Uterus (tissue), 4 donors: ENCODE measurements at places on chromosomes 5 and 9. TPM values are rescaled to one million over a fixed set of nuclear protein-coding genes. Genes with fewer than 3 reads are reported as not detected.

ARL15 gene
- total RNA-seq = 93.7 TPM

PCDHGC5 gene
- under 0.01 TPM for total RNA-seq

SPINK6 gene
- total RNA-seq = not detected

ANKDD1B gene
- 1.2 TPM for total RNA-seq

RUSC2 gene
- total RNA-seq = 23.0 TPM

GKAP1 gene
- 24.8 TPM for total RNA-seq

CAMK4 gene
- total RNA-seq = 2.9 TPM

AK8 gene
- total RNA-seq = 0.61 TPM

DNA sequence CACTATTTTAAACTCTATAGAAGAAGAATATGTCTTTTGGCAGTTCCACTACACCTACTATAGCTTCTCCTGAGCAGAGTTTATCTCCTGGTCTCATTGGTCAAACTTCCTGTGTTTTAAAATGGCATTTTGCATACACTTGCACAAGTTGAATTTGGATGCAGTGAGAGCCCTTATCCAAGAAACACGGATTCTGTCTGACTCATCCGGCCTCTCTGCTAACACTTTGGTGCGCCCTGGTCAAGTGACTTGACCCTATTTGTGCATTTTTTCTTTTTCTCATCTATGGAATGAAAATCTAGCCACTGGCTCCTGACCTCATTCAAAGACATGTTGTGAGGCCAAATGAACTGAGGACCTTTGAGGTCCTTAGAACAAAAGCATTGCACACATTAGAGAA lies 20.0 kb downstream of the PIP5K1B start:
- no peak for DNase-seq

DNA sequence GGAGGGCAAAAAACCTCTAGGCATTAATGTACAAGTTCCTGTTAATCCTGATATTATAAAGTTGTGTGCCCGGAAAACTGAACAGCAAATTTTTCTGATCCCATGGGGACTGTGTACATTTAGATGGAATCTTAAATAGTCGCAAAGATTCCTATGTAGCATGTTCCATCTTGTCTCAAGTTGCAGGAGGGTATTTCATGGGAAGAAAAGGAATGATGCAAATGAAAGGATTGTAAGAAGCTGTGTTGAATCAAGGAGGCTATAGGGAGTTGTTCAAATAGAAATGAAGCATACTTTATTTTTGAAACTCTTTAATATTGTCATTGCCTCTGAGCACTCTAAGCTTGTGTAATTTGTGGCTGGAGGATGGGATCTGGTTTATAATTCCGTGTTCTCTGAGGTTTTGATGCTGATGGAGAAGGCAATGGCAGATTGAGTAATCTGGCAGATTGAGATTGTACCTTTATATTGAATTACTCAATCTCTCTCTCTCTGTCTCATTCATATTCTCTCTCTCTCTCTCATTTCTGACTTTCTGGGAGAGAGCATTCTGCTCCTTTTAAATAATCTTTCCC lies 288.5 kb downstream of the OSTF1 start:
- DNase-seq = no peak

- DNase-seq = no peak
Measured at GRCh38 chr5:174698156-174698555, 26.2 kb upstream of the MSX2 start.

DNA sequence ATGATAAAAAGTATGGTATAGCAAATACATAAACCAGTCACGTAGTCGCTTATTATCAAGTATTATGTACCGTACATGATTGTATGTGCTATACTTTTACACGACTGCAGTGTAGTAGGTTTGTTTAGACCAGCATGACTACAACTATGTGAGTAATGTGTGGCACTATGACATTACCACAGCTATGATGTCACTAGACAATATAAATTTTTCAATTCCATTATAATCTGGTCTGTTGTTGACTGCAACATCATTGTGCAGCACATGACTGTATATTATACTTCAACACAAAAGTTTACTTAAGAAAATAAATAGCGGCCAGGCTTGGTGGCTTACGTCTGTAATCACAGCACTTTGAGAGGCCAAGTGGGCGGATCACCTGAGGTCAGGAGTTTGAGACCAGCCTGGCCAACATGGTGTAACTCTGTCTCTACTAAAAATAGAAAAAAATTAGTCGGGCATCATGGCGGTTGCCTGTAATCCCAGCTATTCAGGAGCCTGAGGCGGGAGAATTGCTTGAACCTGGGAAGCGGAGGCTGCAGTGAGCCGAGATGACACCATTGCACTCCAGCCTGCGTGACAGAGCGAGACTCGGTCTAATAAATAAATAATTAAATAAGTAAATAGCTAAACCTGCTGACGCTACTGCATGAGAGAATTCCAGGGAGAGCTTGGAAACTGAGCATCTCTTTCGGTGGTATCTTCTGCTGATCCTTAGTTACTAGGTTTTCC lies 24.6 kb upstream of the JADE2 start:
- no peak for DNase-seq

DNA sequence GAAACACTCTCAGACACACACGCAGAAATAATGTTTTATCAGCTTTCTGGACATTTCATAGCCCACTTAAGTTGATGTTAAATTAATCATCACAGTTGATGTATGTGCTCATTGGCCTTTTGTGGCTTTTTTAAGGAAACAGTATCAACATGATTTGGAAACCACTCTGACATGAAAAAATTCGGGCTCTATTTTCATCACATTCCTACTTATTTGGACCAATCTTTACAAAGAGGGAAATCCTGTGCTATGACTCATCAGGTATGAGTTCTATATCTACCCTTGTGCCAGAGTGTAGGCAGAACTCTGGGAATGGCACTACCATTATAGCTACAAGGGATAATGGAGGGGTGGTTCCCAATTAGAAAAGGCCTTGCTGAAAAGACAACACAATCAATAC lies 388.4 kb upstream of the PTGER4 start:
- no peak for DNase-seq

DNA sequence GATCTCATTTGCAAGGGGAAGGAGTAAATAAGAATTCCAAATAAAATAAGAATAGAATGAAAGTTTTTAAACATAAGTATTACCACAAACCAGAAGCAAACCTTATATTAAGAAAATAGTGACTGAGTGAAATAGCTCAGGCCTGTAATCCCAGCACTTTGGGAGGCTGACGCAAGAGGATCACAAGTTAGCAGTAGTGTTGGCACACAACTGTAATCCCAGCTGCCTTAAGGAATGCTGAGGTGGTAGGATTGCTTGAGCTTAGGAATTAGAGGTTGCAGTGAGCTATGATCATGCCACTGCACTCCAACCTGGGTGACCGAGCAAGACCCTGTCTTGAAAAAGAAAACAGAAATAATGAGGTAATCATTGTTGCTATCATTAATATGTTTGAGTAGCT lies 47.0 kb downstream of the APC start:
- no peak for DNase-seq

DNA sequence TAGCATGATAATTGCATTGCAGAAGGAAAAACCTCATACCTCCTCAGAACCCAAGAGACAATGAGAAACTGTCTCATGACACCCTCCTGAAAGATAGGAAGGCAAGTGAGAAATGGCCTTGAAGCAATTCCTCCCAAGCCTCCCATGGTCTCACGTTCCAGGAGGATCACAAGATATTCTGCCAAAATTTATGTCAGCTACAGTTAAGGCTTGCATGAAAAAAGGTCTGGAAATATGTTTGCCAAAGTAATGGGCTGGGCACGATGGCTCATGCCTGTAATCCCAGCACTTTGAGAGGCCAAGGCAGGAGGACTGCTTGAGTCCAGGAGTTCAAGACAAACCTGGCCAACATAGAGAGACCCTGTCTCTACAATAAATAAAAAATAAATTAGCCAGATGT lies 12.6 kb upstream of the HOMER1 start:
- DNase-seq = no peak

DNA sequence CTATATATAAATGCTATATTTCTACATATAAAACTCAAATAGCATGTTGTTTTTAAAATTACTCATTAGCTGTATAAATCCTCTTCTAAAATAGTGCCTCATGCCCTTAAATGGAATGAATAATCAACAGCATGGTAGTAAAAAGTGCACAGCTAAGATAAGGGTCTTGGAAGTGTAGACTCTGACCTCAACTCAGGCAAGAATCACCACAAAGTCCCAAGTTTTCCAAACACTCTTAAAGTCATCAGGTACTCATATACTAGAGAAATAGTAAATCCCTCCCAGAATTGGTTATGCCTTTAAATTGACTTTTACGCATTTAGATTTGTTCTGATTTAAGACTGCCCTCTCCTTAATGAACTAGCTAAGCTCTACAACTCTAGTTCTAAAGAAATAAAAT lies 113.8 kb downstream of the TMEM161B start:
- DNase-seq = no peak

- DNase-seq = no peak
Measured at GRCh38 chr9:99361817-99362216, 139.7 kb downstream of the SEC61B start.

DNA sequence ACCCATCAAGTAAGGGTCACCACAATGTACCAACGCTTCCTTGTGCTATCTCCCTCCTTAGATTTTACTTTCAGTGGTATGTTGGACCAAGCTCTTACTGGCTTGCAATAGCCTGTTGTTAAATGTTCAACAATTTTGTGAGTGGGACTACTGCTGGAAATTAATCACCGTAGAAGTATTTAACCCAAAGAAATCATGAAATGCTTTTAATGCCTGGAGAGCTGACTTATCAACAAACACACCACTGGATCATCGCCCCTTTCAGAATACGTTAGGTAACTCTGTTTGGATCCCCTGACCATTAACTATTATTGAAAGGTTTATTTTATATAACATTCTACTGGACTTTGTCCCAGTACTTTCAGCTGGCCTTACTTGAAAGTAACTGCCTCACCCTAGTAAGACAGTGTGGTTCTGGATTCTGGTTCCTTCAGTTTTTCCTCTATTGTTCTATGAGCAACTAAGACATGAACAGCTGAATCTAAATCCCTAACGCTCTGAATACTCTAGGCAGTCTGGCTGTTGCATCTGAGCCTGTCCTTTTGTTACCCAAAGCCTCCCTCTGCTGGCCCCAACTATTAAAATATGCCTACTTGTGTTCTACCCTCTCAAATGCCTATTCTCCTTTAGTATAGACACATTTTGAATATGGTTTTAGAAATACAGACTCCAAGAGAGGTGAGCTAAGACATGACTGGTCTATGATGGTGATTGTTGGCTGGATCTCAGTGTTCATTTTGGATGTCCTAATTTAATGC lies 1203.4 kb upstream of the DMAC1 start:
- no peak for DNase-seq

GRCh38 chr5:175712681-175713085 lies 54.8 kb downstream of the HRH2 start:
- DNase-seq = no peak

- DNase-seq = no peak
Measured at GRCh38 chr5:37412515-37412914, 33.4 kb downstream of the WDR70 start.

DNA sequence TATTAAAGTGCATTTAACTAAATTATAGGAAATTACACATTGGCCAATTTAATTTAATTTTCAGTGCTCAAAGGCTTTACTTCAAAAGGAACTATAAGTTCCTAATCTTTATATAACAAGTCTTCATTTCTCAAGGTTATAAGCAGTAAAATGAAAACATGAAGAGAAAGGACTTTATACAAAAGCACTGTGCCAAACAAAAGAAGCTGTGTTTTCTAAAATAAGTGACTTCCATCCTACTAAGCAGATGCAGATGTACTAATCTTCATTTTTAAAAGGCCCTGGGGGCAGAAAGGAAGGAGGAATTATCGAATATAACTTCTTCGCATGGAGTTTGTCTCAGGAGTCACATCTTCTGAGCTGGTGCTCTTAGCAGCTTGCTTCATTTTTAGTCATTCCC lies 81.4 kb downstream of the SHC3 start:
- no peak for DNase-seq

DNA sequence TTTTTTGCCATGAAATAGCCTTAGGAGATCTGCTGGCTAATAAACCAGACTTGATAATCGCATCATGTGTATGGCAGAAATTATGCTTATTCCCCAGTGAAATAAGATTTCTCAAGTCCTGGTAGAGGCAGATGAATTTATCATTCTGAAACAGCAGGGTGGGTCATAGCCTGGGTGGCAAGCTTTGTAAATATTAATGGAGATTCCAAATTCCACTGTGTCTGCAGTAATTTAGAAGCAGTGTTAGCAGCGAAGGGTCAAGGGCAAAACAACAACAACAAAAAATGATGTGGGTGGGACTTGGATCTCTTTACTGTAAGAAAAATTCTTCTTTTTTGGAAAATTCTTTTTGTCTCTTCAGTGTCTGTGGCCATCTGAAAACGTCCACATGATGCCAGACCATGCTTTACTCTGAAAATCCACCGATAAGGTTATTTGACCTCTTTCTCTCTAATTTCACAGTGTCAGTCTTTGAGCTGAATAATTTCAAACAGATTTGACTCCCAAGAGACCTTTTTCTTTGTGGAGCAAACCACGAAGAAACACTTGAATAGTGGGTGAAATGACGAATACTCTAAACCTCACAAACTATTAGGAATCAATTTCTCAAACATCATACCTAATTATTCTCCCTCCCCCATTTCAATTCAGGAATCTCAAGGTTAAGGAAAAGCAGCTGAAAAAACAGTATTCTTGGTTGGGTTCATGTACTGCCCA lies 106.0 kb upstream of the RPS23 start:
- no peak for DNase-seq

GRCh38 chr5:126373375-126374108 lies 49.7 kb upstream of the GRAMD2B start:
- no peak for DNase-seq

DNA sequence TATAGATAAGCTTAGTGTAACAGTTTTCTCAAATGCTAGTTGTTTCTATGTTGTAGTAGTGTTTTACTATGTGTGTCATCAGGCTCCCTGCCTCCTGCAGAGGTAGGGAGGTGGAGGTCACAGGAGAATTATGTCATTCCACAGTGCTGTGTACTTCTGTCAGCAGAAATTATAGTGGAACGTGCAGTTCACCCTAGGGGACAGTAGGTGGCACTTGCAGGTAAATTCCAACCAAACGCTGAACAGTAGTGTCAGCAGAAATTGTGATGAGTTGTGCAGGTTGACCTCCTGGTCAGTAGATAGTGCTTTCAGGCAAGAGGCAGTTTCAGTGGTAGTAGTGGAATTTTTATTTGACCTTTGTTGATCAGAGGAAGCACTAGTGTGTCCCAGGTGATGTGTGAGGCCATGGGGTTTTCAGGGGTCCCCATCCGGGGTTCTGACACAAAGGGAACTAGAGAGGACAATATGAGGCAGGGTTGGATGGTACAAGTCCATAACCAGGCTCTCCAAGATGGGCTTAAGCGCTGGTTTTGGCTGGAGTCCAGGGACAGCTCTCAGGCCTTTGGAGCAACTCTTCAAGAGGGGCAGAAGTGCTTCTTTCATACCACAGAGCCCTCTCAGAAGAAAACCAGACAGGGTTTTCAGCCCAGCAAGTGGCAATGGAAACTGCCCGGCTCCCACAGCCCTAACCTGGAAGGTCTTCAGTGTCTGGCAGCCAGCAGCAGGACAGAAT lies 402.9 kb downstream of the CYLC2 start:
- no peak for DNase-seq
